ENCODE measurements at places on chromosomes 5 and 9. TPM values are rescaled to one million over a fixed set of nuclear protein-coding genes. Genes with fewer than 3 reads are reported as not detected.

Gene BAAT
- 0.56 TPM for total RNA-seq

Gene DMRT3
- total RNA-seq = not detected

Gene PIP5K1B
- not detected for total RNA-seq

Gene PCDHB7
- total RNA-seq = not detected

Gene SPATA31C1
- not detected for total RNA-seq

Gene JAKMIP2
- total RNA-seq = not detected
